Lung microvascular endothelial cell (primary cell): ENCODE measurements at places on chromosomes 7 and 10. TPM values are rescaled to one million over a fixed set of nuclear protein-coding genes. Genes with fewer than 3 reads are reported as not detected.

The TMEM236 gene
- total RNA-seq: 0.65 and 0.79 TPM in 2 replicates

The TBX20 gene
- not detected in 2 replicates for total RNA-seq

The SERPINE1 gene
- 68.3 and 170 TPM in 2 replicates for total RNA-seq

The MBL2 gene
- not detected in 2 replicates for total RNA-seq

The NFE2L3 gene
- 10.3 and 19.4 TPM in 2 replicates for total RNA-seq

The PTPN20 gene
- total RNA-seq: under 0.01 and 1.4 TPM in 2 replicates

The RASA4B gene
- 1.4 and 1.7 TPM in 2 replicates for total RNA-seq

The GFRA1 gene
- 5.7 and 18.5 TPM in 2 replicates for total RNA-seq

The LRRTM3 gene
- total RNA-seq: not detected in 2 replicates

The PLXNA4 gene
- 6.9 and 7.8 TPM in 2 replicates for total RNA-seq

The NANOS1 gene
- total RNA-seq: 0.22 and 0.60 TPM in 2 replicates

The GDF2 gene
- total RNA-seq: not detected in 2 replicates

The CUTC gene
- total RNA-seq: 12.9 and 21.6 TPM in 2 replicates

The EGR2 gene
- under 0.01 and 0.20 TPM in 2 replicates for total RNA-seq

The C10orf67 gene
- total RNA-seq: not detected in 2 replicates

The PAPOLB gene
- total RNA-seq: under 0.01 TPM in 2 replicates

The EPDR1 gene
- total RNA-seq: 2.0 and 2.4 TPM in 2 replicates

The PTPRE gene
- 89.8 and 254 TPM in 2 replicates for total RNA-seq

The PIK3AP1 gene
- under 0.01 TPM in 1 of 2 replicates, not detected in the other for total RNA-seq
